ENCODE measurements at places on chromosomes 2 and 18.
A peak's percentile ranks its signal among the peaks of the same experiment; 100 is the strongest.

GRCh38 chr2:46803911-46804670 is 111.5 kb downstream of the MCFD2 start:
- no peak for DNase-seq

DNA sequence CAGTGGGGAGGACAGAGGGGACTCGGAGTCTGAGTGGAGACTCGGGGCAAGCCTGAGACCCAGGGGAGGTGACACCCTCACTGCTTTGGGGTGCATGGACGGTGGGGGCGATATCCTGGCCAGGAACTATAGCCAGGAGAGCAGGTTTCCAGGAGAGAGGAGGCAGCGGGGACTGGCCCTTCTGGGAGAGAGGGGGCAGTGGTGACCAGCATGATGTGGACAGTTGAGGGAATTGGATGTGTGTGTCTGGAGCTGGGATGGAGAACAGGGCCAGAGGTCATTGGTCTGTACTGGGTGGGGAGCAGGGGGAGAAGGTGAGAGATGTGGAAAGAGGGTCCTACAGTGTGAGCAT is 63.6 kb downstream of the ACKR3 start:
- no peak for DNase-seq

- no peak for DNase-seq
These were observed 152.7 kb downstream of the CERS6 start for GRCh38 chr2:168608796-168609195.

DNA sequence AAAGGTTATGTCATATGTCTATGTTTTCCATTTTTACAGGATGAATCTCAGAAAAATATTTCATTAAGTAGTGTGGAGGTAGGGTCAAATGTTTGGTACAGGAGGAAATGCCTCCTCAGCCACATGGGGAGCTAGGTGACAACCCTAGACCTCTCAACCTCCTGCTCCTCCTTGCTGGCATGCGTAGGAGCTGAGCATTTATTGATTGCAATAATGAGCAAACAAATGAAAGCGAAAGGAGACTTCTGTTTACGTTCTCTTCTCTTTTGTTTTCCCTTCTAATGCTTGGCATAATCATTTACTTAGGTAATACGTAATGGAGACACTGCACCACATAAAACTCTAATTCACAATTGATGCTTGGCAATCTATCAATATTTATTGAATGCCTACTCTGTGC is 95.1 kb upstream of the CCBE1 start:
- no peak for DNase-seq

DNA sequence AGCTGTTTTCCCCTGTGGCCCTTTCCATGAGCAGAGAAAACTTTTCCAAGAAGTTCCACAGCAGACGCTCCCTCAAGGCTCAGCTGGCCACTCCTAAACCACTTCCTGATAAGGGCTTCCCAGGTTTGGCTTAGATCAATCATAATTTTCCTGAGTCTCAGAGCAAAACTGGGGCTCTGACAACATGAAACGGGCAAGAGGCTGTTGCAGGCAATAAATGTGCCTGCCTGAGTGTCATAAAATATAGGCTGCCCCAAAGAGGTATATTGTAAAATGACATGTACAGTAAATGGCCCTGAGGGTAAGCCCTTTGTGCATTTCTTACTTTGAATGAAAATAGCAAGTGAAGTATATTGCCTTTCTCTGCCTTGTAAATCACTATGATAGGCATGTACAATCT is 105.6 kb upstream of the UXS1 start:
- no peak for DNase-seq

GRCh38 chr2:237092506-237092905 is 6.8 kb downstream of the COPS8 start:
- DNase-seq: no peak

GRCh38 chr2:171487803-171488259 is 34.4 kb upstream of the CYBRD1 start:
- DNase-seq: no peak

DNA sequence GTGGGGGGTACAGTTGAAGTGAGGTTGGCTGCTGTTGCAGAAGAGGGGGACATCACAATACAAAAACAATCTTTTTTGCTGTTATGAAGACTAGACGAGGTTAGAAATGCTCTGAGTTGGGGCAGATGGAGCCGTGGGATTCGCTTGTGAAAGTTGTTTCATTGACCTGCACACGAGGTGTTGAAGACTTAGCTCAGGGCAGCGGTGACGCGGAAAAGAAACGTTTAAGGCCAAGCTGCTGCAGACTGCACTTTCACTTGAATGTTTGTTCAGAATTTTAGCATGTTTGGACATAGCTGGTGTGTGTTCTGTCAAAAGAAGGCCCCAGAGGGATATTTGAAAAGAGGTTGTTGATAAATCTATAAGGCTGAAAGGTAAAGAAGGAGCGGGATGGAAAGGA is 46.3 kb downstream of the MTCL1 start:
- DNase-seq: no peak

DNA sequence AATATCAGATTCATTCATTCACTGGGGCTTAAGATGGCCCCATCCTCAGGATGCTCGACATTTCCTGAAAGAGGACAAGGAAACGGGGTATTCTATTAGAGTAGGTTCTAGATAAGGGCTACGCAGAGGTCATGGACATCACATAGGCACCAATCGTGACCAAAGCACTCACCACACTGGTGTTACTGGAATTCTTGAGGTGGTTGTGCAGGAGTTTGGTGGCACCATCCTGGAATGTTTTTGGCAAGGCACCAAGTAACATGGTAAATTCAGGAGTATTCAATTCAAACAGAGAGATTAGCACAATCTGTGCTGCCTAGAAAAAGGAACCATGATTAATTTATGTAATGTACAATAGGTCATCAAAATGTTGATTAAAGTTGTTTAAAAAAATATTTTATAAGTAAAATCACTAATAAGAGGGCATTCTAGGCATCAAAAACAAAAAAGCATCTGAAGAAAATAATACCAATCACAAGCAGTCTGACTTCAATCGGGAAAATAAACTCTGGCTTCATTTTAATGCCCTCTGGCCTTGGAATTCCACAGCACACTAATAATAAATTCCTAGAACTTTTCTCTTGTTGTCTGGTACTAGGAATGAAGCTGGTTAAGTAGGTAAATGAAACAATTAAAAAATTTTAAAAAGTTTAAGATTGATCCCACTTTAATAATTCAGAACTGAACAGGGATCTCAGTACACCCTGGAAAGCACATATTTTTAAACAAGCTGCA is 102.8 kb upstream of the TFCP2L1 start:
- no peak for DNase-seq

GRCh38 chr18:49813069-49813318 is 339 bp downstream of the ACAA2 start:
- DNase-seq: peak; percentile 58

DNA sequence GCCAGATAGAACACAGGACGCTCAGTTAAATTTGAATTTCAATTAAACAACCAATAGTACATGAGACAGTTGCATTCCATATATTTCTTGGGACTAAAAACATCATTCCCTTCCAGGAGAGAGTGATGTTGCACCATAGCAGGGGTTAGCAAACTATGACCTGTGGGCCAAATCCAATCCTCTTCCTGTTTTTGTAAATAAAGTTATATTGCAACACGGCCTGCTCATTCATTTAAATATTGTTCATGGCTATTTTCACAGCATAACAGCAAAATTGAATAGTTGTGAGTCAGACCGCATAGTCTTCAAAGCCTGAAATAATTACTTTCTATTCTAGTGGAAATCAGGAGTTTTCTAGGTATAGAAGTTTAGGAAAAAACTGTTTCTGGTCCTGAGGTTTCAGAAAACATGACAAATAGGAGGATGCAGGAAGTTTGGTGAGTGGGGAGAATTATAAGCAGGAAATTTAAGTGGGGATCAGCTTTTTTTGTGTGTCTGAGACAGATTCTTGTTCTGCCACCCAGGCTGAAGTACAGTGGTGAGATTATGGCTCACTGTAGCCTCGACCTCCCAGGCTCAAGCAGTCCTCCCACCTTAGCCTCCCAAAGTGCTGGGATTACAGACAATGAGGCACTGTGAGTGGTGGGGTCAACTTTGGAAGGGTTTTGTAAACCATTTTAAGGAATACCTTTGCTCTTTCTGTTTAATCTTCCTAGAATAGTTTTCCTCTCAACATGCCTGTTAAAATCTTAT is 131.5 kb downstream of the SOCS6 start:
- DNase-seq: no peak

DNA sequence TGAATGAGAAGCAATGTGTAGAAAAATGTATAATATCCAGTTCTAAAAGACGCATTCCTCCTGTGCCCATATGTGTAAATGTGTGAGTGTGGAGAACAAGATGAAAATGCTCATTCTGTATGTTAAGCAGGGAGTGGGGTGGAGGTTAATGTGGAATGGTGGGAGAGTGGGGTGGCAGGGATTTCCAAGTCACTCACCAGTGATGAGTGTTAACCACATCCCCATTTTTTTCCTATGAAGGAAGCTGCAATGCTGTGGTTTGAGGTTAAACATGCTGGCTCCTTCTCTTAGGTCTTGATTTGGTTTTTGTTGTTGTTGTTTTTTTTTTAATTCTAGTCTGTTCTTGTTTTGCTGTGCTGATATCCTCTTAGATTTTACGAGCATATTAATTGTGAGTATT is 169.4 kb downstream of the NEDD4L start:
- no peak for DNase-seq

DNA sequence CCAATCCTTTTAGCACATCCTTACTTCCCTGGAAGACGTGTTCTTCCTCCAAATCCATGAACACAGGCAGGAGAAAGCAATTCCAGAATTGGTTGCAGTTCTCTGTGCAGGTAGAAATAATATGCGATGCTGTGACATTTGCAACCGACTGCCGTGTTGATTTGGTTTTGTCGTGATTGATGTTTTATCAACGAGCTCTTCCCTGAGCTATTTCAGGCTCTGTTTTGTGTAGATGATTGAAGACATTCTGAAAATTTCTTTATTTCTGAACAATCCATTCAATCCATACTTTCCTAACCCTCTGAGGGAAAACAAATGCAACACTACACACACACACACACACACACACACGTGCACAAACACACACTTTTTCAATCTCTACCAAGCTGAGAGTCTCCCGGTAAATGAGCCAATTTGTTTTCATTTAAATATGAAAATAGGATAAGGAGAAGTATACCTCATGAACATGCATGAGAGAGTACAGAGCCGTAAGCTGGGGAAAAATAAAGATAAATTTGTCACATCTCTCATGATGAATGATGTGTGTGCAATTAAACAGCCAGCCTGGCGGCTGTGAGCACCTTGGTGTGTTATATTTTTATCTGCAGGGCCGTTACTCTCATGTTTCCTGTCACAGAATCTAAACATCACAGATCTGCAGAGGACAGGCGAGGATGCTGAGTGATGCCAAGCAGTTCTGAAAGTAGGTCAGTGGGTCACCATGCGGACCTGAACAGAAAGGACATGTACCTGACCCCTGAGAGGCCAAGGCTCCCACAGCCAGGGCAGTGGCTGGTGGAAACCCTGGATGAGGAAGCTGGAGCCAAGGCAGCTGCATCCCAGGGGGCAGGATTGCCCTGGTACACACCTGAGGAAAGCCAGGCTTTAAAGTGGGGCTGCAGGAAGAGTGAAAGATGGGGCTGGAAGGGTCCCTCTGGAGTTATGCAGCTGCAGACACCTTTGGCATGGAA is 64.8 kb downstream of the PDCL3 start:
- DNase-seq: no peak

DNA sequence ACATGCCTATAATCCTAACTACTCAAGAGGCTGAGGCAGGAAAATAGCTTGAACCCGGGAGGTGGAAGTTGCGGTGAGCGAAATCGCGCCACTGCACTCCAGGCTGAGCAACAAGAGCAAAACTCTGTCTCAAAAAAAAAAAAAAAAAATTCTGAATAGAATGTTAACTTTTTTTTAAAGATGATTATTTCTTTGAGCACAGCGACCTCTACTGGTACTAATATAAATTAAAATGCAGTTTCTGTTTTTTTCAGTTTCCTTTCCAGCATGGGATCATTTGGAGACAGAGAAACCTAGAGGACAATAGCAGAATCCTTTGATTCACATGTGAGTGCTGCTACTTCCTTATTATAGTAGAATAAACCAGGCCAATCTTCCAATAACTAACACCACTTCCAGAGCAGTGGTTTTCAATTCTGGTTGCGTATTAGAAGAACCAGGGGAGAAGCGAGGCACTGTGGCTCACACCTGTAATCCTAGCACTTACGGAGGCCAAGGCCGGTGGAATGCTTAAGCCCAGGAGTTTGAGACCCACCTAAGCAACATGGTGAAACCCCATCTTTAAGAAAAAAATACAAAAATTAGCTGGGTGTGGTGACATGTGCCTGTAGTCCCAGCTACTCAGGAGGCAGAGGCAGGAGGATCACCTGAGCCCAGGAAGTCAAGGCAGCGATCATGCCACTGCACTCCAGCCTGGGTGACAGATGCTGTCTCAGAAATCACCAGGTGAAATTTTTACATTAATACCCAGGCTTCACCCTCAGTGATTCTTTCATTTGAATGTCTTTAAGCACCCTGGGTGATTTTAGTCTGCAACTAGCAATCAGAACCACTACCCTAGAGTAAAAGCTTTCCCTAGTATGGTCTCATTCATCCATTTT is 10.1 kb downstream of the SRSF7 start:
- DNase-seq: peak; percentile 59

- DNase-seq: no peak
These were observed 27.8 kb upstream of the REL start for GRCh38 chr2:60853531-60853930.

DNA sequence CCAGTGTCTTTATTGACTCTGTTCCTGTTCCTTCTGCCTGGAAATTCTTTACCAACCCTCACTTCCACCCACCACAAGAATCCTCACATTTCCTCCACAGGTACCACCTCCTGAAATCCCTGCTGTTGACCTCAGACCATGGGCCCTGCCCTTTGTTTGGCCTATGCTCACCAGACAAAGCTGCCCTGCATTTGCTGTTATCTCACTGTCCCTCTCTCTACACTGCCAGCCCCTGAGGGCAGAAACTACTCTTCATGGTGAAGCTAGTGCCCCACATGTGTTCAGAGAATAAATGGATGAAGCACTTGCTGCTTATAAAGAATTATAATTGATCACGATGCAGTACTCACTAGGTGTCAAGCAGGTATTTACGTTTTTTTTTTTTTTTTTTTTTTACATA is 608.4 kb downstream of the TSN start:
- no peak for DNase-seq

DNA sequence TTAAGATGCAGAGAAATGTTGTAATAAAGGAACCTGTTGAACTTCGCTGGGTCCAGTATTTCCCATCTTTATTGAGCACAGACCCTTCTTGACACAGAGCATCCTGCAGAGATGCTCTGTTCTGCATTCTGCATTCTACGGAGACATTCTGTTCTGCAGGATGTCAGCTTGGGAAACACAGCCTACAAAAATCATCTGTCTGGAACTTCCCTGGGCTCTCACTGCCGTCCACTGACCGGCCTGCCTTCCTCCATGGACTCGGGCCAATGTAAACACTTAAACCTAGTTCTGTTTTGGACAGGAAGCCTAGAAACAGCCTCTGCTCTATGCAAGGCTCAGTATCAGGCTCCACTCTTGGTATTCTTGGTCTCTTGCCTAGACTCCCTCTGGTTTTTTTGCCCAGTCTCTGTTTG is 90.0 kb upstream of the PPP1CB start:
- DNase-seq: peak; percentile 14

- no peak for DNase-seq
These were observed 122.6 kb downstream of the METTL4 start for GRCh38 chr18:2448565-2449151.

GRCh38 chr2:121888189-121888557 is 132.7 kb downstream of the TSN start:
- DNase-seq: no peak

GRCh38 chr18:23650968-23651927 is 11.5 kb downstream of the ANKRD29 start:
- DNase-seq: no peak

GRCh38 chr2:207952564-207953345 is 72.6 kb downstream of the PLEKHM3 start:
- no peak for DNase-seq

GRCh38 chr2:205908212-205909183 is 177.5 kb downstream of the INO80D start:
- DNase-seq: no peak
